Astrocyte of the spinal cord (primary cell): ENCODE measurements at places on chromosomes 12 and 14.

DNA sequence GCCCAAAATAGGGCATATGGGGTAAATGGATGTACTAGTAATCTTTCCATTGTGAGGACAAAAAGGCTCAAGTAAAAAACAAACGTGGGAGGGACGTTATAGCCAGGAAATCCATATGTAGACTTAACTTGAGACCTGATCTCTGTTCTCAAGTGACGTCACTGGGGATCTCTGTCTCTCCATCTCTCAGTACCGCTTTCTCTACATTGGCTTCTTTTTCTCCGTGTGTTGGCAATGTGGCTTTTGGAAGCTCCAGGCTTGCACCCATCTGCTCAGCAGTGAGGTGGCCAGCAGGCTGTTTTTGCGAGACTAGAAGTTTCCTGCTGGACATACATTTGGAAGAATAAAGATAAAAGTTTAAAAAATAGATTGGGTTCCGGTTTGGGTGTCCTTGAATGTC lies 66.0 kb upstream of the NRXN3 start:
- DNase-seq, result no peak

GRCh38 chr14:73007835-73008234 lies 19.1 kb downstream of the ZFYVE1 start:
- no peak for DNase-seq

GRCh38 chr14:56208520-56208919 lies 90.3 kb downstream of the PELI2 start:
- DNase-seq, result no peak

- DNase-seq, result no peak
Observed at GRCh38 chr12:94372461-94372860, 87.2 kb downstream of the CEP83 start.

GRCh38 chr12:40469736-40470135 lies 222.5 kb upstream of the CNTN1 start:
- DNase-seq, result no peak

- no peak for DNase-seq
Observed at GRCh38 chr14:104469591-104469990, 110.0 kb upstream of the C14orf180 start.

DNA sequence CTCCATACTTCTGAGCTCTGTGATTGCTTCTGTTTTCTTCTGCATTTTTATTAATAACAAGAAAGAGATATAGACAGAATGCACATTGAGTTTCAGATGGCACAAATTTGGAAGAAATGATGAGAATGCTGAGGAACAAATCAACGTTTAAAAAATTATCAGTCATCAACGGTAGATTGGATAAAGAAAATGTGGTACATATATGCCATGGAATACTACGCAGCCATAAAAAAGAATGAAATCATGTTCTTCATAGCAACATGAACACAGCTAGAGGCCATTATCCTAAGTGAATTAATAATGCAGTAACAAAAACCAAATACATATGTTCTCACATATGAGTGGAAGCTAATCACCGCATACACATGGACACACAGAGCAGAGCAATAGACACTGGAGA lies 81.8 kb downstream of the DUSP6 start:
- DNase-seq, result no peak

- no peak for DNase-seq
Observed at GRCh38 chr14:21047378-21047781, 5.2 kb downstream of the RNASE7 start.

- no peak for DNase-seq
Observed at GRCh38 chr14:73272393-73272792, 35.1 kb downstream of the PAPLN start.

DNA sequence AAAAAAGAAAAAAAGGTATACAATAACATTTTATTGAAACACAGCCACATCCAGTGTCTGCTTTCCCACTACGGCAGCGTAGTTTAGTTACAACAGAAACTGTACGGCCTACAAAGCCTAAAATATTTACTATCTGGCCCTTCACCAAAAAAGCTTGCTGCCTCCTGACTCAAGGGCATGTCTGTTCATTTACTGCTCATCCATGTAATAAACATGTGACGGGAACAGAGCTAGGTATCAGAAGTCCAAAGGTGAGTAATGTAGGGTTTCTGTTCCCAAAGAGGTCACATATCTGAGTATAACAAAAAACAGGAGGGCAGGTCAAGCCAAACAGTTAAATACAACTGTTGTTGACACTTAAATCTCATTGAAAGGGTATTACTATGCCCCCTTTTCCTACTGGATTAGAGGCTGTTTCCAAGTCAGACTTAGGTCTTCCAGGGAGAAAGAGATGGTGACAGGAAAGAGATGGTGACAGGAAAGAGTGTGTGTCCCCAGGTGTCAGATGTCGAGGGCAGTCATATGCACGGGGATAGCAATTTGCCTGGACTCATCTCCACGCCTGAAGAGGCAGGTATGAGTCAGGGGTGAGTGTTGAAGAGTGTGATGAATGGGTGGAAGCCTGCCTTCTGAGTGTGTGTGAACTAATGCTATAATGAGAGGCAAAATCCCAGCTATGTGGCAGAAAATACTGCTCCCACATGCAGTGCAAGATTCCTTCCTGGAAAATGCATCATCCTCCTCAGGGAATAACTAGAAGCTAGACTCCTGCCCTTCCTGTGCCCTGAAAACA lies 77.7 kb downstream of the MAP3K9 start:
- DNase-seq, result no peak

- DNase-seq, result peak; percentile 79
Observed at GRCh38 chr12:130838951-130839769, at the start of gene STX2. STX2 (minus strand) TSS chr12:130839250; CDS start chr12:130839099, 151 bp downstream.

DNA sequence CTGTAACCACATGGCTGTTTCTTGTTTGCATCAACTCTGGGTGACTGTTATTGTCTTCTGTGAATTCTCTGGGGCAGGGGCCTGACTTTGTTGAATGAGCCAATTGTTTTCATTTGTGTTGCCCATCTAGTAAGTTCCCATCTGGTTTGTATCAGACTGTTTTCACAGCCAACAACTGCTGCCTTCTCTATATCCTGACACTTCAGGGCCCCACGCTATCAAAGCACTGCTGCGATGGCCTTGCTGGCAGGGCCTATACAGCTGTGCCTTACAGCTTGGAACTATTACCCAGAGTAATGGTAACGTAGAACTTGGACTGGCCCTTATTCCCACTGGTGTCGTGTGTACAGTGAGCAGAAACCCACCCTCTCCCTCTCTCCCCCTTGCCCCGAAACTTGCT lies 104.3 kb upstream of the DACT1 start:
- peak; percentile 12 for DNase-seq

DNA sequence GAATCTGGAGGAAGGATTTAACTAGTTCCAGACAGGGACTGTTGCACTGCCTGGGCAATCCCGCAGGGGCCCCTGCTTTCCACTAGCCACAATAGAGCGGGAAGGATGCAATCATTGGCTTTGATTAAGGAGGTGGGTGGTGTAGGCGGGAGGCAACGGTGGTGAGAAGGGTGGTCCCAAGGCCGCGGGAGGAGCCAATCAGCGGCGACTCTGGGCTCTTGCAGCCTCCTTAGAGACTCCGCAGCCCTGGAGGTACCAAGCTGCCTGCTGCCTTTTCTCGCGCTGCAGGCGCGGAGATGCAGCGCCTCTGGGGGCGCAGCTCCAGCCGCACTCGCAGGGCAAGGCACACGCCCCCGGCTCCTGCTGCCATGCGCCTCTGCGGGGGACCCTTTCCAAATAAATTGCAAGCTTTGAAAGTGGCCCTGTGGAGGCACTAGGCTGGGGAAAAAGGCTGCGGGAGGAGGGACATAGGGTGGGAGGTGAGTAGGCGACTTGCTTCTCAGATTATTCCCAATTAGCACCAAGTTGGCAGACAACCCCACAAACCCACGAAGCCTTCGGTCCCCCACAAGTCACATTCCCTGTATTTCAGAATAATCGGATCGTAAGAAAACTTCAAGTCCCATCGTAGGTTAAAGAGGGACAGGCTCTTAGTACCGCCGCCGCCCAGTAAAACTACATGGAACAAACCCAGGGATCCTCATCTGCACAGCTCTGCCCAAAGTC lies 858 bp upstream of the KCNA1 start:
- DNase-seq, result no peak

GRCh38 chr14:106681568-106681967 lies 1155.2 kb downstream of the TMEM121 start:
- no peak for DNase-seq

DNA sequence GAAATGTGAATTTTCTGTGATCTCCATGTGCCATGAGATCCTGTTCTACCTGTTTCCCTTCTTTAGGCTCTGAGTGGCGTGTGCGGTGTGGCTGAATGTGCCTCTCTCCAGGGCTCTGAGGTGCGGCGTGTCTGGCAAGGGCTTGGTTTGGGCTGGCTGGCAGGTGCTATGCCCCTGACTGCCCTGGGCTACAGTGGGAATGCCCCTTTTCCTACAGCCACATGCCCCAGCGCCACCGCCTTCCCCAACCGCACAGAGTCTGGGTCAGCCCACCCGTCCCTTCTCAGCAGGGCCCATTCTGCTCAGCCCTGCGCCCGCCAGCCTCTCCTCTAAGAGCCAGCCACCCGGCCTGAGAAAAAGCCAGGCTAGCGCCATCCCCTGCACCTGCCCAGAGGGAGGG lies 24.7 kb downstream of the BTBD6 start:
- DNase-seq, result no peak

DNA sequence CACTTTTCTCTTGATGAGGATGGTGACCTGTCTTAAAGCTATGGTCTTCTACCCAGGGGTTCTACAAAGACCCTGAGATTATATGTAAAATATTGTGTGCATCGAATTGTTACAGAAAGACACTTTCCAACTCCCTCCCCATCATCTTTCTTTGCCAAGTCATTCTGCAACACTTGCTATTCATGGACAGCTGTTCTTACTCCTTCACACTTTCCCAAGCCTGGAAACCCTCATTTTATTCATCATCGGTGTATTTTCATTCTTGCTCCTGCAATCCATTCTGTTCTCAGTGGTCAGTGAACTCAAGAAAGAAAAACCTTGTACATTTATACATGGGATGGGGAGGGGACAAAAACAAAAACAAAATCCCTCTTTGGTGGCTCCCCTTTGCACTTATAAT lies 90.5 kb upstream of the STXBP6 start:
- no peak for DNase-seq

- DNase-seq, result peak; percentile 52
Observed at GRCh38 chr12:99505805-99506204, 141.7 kb upstream of the GARIN6 start.

DNA sequence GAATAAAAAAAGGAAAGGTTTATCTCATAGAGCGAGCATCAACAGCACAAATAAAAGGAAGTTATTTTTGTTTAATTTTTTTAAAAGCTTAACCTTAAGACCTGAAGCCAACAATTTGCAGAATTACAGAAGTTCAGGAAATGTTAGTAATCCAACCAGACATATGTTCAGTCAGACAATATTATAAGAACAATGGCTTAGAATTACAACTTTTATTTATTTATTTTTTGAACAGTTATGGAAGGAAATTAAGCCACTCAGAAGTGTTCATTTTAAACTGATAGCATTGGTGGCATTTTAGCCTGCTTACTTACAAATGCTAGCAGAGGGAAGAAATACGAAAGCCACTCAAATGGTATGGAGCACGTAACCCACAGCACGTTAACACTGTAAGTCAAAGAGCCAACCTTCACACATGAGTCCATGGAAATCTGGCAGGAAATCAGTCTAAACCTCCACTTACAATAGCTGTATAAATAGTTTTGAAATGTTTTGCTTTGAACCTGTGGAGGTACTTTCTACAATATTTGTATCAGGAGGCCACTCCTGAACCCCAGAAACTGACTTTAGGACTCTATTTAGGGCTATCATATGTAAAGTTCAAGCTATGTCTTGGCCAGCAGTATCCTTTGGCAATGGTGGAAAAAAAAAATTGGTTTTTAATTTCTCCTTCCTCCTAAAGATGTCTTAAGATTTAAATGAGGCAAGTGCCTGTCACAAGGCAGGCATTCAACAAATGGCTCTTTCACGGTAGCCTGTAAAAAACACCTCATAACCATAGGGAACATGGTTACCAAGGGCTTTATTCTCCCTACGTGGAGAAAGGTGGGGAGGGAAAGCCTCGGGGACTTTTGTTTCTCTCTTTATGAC lies 102.3 kb downstream of the ITPR2 start:
- DNase-seq, result no peak

- DNase-seq, result no peak
Observed at GRCh38 chr12:59294221-59294620, 301.6 kb upstream of the SLC16A7 start.
